Smooth muscle cell of the umbilical artery (primary cell): ENCODE measurements at places on chromosomes 6 and 20. TPM values are rescaled to one million over a fixed set of nuclear protein-coding genes. Genes with fewer than 3 reads are reported as not detected.

CLPSL1 gene
- total RNA-seq: not detected in 2 replicates

FAM50B gene
- 7.3 and 8.6 TPM in 2 replicates for total RNA-seq

HLA-DMB gene
- not detected in 2 replicates for total RNA-seq

ARMC2 gene
- total RNA-seq: 1.8 and 2.0 TPM in 2 replicates

MOG gene
- not detected in 2 replicates for total RNA-seq

RAB44 gene
- total RNA-seq: not detected in 2 replicates

TGM3 gene
- not detected in 2 replicates for total RNA-seq

PRSS35 gene
- total RNA-seq: 4.0 and 18.7 TPM in 2 replicates

OOEP gene
- total RNA-seq: not detected in 2 replicates

METTL24 gene
- total RNA-seq: not detected in 2 replicates

RIPOR3 gene
- 1.2 and 8.6 TPM in 2 replicates for total RNA-seq

TUBB1 gene
- not detected in 2 replicates for total RNA-seq

TRIM15 gene
- not detected in 2 replicates for total RNA-seq

HFE gene
- 16.3 and 24.6 TPM in 2 replicates for total RNA-seq

MOCS1 gene
- total RNA-seq: 11.0 and 14.3 TPM in 2 replicates

CST5 gene
- not detected in 2 replicates for total RNA-seq

PRSS16 gene
- 0.18 TPM in 1 of 2 replicates, not detected in the other for total RNA-seq

CENPB gene
- 64.7 and 75.2 TPM in 2 replicates for total RNA-seq

SIM1 gene
- not detected in 2 replicates for total RNA-seq

ADGRF4 gene
- total RNA-seq: 0.23 and 1.2 TPM in 2 replicates

SEMG1 gene
- not detected in 2 replicates for total RNA-seq

LPIN3 gene
- total RNA-seq: 5.9 and 7.0 TPM in 2 replicates

IYD gene
- total RNA-seq: not detected in 2 replicates

HINT3 gene
- total RNA-seq: 19.5 and 36.5 TPM in 2 replicates

PDYN gene
- not detected in 2 replicates for total RNA-seq

CAPN11 gene
- total RNA-seq: not detected in 2 replicates

DLK2 gene
- 0.30 and 1.6 TPM in 2 replicates for total RNA-seq

MYB gene
- 0.89 and 4.0 TPM in 2 replicates for total RNA-seq

MYCT1 gene
- total RNA-seq: 0.46 and 0.59 TPM in 2 replicates

SLC17A3 gene
- total RNA-seq: not detected in 2 replicates

CCN5 gene
- total RNA-seq: 0.05 and 0.30 TPM in 2 replicates

HIVEP2 gene
- total RNA-seq: 16.0 and 37.5 TPM in 2 replicates

COL10A1 gene
- 0.05 and 0.30 TPM in 2 replicates for total RNA-seq

SLC22A2 gene
- total RNA-seq: 0.23 and 3.0 TPM in 2 replicates

PERP gene
- total RNA-seq: 13.4 and 21.5 TPM in 2 replicates

RNF182 gene
- total RNA-seq: 0.30 and 1.8 TPM in 2 replicates

GRIK2 gene
- 9.6 and 10.4 TPM in 2 replicates for total RNA-seq

ADGB gene
- total RNA-seq: under 0.01 TPM in 1 of 2 replicates, not detected in the other

MRPL14 gene
- 28.6 and 48.4 TPM in 2 replicates for total RNA-seq

SLC44A4 gene
- total RNA-seq: 0.05 and 0.30 TPM in 2 replicates

SGK2 gene
- under 0.01 and 0.74 TPM in 2 replicates for total RNA-seq

SLC22A16 gene
- total RNA-seq: not detected in 2 replicates

NMBR gene
- total RNA-seq: not detected in 2 replicates

HLA-DRB5 gene
- total RNA-seq: 0.09 TPM in 1 of 2 replicates, not detected in the other

HLA-DQB1 gene
- not detected in 2 replicates for total RNA-seq

TPX2 gene
- 4.2 and 28.5 TPM in 2 replicates for total RNA-seq

TFAP2A gene
- total RNA-seq: not detected in 2 replicates

TPD52L1 gene
- 30.3 and 64.7 TPM in 2 replicates for total RNA-seq

ARHGAP40 gene
- total RNA-seq: not detected in 2 replicates

PLAGL2 gene
- 3.3 and 4.8 TPM in 2 replicates for total RNA-seq

DEFB132 gene
- not detected in 2 replicates for total RNA-seq

VPS52 gene
- total RNA-seq: 32.4 and 33.9 TPM in 2 replicates

HCRTR2 gene
- total RNA-seq: not detected in 2 replicates
